ENCODE measurements at places on chromosomes 5 and 9. TPM values are rescaled to one million over a fixed set of nuclear protein-coding genes. Genes with fewer than 3 reads are reported as not detected.

- no peak for DNase-seq
Observed at GRCh38 chr5:129438322-129438721, 21.8 kb upstream of the ADAMTS19 start.

GRCh38 chr5:108670591-108671289 is 77.0 kb upstream of the FER start:
- DNase-seq, result no peak

- DNase-seq, result no peak
Observed at GRCh38 chr5:151682751-151683331, 3.9 kb downstream of the SPARC start.

GRCh38 chr9:109742776-109743348 is 37.1 kb upstream of the PALM2AKAP2 start:
- no peak for DNase-seq

The SLC45A2 gene
- total RNA-seq, result 0.66 TPM

The SHLD3 gene
- 3.1 TPM for total RNA-seq

The CDC20B gene
- 0.20 TPM for total RNA-seq

The MRPL50 gene
- 12.1 TPM for total RNA-seq

Data from mucosa of gallbladder (tissue), 1 donor.